ENCODE measurements at places on chromosomes 11 and 22.

DNA sequence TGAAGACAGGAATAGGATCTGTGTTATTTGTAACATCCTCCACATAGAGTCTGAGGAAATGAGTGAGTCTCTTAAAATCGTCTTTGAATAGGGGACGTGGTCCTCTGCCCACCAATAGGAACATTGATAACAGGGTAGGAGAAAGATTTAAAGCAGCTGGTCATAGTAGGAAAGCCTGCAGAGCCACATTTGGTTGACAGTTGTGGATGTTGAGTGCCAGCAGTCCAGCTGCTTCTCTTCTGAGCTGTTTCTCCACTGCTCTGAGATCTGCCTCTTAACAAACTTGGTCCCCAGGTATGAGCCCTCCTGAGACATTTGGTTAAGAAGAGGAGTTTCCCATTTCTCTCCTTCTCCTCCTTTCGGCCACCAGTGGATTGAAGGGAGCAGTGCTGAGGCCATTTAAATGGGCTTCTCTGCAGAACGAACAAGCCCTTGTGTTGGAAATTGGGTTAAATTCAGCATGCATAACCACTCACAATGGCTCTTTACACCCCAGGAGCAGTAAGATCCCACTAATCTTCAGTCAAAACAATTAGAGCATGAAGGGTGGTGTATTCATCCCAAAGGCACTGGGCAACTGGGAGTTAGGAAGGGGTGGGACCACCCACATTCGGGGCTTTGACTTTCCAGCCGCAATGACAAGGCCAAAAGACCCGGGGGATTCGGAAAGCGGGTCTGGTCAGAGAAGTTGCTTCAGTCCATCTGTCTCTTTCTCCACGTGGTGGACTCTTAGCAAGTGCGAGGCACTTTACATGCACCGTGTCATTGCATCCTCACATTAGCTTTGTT, 32.3 kb downstream of the MIAT start:
- DNase-seq, result no peak

DNA sequence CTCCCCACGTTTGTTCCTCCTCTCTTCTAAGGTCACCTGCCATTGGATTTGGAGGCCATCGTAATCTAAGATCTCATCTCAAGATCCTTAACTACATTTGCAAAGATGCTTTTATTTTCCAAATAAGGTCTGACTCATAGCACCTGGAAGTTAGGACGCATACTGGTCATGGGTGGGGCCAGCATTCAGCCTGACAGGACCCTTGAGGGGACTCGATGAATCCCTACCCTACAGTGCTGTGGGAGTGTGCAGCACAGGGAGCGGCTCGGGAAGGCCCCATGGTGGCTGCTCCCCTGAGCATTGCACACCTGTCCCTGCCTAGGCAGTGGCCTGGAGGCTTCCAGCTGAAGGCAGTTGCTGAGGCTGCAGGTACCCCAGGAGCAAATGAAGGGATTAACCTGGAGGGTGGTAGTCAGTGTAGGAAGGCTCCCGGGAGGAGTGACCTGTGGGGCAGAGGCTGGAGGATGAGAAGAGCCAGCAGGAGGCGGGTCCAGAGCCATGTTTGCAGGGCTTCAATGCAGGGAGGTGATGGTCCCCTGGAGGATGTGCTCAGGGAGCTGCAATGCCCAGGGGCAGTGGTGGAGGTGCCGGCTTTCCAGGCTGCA, 362.2 kb downstream of the CTTN start:
- no peak for DNase-seq

GRCh38 chr22:20434773-20435172, 2.9 kb downstream of the SCARF2 start:
- no peak for DNase-seq

GRCh38 chr11:86052693-86053641, 15.9 kb downstream of the PICALM start:
- DNase-seq, result no peak

DNA sequence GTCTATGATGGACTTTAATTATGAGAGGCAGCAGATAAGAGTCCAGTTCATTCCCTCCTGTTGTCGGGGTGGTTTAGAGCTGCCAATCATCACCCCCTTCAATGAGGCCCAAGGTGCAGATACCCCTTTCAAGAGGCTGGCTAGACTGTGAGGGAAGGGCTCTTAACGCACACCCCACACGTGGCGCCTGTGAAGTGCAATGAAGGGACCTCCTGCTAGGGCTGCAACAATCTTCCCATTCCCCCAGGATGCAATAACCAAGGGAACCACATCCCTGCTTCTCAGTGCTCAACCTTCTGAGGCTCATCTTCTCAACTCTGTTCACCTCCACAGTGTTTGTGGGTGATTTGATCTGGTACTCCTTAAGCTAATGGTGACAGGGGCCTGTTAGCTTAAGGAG, 19.0 kb downstream of the TENM4 start:
- no peak for DNase-seq

- DNase-seq, result no peak
These were observed 33.8 kb downstream of the NEAT1 start for GRCh38 chr11:65456418-65456817.

DNA sequence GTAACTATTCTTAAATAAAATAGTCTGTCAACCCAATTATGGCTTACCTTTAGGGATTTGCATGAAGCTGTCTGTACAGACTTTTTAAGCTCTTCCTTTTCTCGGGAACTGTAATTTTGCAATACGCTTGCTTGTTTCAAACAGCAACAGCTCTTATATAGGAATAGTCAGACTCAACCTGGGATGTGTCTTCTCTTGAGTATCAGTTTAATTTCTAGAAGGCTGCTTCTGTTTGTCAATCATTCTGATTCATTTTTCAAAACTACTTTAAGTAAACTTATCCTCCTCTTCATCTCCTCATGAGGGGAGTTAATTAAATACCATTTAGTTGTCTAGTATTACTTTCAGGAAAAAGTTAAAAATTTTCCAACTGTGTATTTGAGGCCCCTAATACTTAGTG, at the start of gene OR10AG1:
Gene OR10AG1, minus strand, starts transcription at position 101 of the 400 bp plus-strand sequence. Its CDS starts 38 bp downstream, at position 63.
- no peak for DNase-seq

DNA sequence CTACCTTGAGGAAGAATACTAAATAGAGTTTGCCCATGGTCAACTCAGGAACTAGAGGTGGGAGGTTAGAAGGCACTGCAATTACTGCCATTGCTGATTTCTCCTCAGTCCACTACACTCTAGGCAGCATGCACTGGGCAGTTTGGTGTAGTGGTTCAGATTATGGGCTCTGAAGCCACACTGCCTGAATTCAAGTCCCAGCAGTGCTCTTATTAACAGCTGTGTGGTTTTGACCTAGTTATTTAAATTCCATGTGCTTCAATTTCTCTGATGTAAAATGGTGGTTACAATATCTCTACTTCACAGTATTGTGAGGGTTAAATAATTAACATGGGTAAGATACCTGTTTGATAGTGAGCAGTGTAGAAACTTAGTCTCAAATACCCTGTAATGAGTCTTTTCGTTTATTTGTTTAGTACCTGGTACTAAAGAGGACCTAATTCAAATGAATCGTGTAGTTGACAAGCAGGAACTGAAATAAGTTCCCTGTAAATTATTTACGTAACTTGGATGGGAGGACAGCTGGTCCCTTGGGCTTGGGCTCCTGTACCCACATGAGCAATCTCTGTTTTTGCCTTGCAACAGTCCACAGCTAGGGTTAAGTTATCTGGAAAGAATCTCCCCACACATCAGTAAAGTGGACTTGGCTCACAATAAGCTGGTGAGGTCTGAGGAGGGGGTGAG, 17.8 kb downstream of the PRR5L start:
- no peak for DNase-seq

- DNase-seq, result peak; percentile 15
These were observed 76.2 kb upstream of the TTLL12 start for GRCh38 chr22:43262990-43263644.

- no peak for DNase-seq
These were observed 55.0 kb downstream of the DDI1 start for GRCh38 chr11:104091281-104092096.

DNA sequence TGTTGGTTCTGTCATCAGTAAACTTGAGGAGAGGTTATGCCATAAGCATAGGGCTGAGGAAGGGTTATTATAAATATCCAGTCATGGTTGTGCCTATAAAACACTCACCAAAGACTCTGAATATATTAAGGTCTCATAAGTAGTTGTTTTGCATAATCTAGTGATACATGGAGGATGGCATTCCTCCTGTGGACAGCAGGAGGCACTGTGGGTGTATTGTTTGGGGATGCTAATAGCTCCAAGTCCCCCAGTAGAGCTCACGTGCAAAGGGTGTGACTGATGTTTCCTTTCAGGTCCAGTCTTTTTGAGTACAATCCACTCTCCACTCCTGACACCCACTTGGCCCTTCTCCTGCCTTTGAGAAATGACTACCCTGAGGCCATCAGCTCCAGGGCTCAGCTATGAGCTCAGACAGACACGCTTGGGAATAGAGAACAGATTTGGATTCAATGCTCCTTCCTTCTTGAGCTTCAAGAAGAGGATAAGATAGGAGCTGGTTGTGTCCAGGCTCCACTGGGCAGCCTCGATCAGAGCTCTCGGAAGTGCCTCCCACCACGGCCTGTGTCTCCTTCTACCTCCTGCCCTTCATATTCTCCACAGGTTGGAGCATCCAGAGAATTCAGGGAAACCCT, 85.2 kb upstream of the IGLL5 start:
- no peak for DNase-seq

- no peak for DNase-seq
These were observed 30.6 kb upstream of the RFPL3 start for GRCh38 chr22:32327066-32327465.

GRCh38 chr11:100647861-100648260, 39.2 kb upstream of the ARHGAP42 start:
- DNase-seq, result no peak
